ENCODE measurements at places on chromosomes 2 and 18.

DNA sequence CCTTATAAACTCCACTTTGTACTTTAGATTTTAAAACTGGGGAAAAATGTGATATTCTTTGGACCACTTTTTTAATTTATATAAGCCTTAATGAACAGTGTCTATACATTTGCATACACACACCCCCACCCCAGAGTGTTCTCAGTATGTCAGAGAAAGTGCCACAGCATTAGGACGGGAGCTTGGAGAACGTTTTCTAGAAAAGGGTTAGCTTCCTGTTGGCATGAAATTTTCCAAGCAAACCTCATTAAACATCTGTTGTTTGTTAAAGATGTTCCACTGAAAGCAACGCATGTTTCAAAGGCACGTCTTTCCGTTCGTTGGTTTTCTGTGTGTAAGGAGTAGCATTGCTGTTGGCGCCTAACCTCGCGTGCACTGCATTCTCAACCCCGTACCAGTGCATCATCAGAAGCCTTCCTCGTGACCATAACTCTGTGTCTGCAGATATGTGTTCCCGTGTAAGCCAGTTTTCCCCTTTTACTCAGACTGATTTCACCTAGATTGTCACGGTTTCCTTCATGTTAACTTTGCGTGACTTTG is 228.5 kb downstream of the ALPK2 start:
- DNase-seq = no peak

- DNase-seq = no peak
Observed at GRCh38 chr2:160694221-160694620, 200.6 kb upstream of the RBMS1 start.

DNA sequence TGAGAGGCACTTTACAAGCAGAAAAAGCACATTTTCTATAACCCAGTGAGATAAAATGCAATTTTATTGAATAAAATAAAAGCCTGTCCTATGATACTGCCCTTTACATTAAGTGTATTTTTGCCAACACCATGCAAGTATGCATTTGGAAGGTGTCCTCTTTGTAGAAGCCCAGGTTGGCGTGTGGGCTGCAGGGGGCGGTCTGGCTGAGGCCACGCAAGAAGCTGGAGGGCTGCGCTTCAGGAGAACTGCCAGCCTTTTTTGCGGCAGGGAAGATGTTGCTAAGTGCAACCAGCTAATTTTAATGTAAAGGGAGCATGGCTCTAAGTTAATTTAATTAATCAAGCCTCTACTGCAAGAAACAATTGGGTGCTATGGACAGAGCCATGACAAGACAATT is 562.8 kb upstream of the SALL3 start:
- DNase-seq = no peak

DNA sequence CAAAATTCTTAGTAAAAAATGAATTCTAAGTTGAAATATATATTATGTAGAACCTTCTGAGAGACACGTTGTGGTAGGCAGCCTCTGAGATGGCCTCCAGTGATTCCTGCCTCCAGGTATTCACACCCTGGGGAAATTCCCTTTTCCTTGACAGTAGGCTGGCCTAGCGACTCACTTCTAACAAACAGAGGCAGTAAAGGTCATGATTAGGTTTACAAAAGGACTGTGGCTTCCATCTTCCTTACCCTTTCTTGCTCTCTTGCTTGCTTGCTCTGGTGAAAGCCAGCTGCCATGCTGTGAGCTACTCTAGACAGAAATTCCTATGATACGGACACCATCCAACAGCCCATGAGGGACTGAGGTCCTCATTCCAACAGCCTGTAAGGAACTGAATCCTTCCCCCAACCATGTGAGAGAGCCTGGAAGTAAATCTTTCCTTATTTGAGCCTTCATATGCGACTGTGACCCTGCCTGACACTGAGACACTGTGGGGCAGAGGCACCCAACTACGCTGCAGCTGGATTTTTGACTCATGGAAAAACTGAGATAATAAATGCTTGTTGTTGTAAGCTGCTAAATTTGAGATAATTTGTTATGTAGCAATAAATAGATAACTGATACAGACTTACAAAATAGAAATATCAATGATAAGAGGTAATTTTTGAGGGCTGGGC is 32.7 kb upstream of the SERTAD2 start:
- DNase-seq = no peak

DNA sequence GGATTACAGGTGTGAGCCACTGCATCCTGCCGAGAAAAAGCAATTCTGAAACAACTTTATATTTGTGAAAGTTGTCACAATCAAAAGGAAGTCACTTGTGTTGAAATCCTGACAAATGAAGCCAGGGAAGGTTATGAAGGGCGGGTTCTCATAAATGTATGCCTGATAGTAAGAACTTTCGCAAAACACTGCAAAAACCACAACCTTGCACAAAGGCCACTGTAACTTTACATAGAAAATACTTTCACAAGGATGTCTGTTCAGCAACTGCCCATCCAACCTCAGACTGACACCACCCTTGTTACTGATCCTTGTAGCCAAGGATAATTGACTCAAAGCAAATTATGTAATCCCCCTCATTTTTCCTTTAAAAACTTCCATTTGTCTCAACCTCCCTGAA is 90.6 kb downstream of the SLC4A3 start:
- peak; percentile 91 for DNase-seq

GRCh38 chr18:56907771-56908170 is 239.1 kb upstream of the BOD1L2 start:
- no peak for DNase-seq

DNA sequence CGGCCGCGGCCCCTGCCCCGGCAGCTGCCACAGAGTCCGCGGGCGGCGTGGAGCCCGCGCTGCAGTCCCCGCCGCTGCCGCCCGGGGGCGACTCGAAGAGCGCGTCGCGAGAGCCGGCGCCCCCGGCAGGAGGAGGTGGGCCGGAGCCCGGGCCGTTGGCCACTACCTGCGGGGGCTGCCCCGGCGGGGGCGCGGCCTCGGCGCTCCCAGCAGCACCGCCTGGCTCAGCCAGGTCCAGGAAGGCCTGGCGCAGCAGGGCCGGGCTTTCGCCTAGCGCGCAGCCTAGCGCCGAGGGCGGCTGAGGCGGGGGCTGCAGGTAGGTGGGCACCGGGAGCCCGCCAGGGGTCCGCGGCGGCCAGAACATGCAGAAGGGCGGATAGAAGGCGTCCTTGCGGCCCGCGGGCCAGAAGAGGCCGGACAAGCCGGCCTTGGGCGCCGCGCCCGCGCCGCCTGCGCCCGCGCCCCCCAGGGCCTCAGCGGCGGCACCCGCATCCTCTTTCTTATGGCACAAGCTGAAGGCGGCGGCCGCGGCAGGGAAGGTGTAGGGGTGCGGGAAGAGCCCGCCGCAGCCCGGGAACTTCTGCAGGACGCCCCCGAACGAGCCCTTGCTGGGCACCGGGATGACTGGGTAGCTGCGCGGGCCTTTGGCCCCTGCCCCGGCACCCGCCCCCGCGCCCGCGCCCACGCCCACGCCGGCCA is 3.9 kb downstream of the SKOR2 start:
- no peak for DNase-seq

- DNase-seq = no peak
Observed at GRCh38 chr2:221461901-221462300, 110.2 kb downstream of the EPHA4 start.

DNA sequence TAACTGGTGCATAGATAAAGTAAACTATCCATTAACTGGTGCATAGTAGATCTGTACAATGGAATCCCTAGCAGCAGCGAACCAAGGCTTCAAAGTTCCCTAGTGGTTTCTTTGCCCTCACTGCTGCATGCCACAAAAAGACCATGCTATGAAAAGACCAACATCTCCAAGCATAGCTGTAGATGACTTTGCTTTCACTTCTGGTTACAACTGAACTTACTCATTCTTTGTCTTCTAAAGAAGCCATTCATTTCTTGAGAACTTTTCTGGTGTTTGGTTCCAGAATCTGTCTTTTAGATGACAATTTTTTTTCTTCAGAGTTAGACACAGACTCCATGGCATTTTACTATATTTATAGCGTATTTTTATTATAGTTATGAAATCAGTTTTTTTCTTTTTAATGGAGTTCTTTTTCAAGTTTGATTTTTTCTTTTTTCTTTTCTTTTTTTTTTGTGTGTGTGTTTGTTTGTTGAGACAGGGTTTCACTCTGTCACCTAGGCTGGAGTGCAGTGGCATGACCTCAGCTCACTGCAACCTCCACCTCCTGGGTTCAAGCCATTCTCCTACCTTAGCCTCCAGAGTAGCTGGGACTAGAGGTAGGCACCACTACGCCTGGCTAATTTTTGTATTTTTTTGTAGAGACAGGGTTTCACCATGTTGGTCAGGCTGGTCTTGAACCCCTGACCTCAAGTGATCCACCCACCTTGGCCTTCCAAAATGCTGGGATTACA is 63.6 kb downstream of the SLC35F5 start:
- peak; percentile 66 for DNase-seq

GRCh38 chr2:113228351-113228750 is 50.4 kb downstream of the PAX8 start:
- no peak for DNase-seq

GRCh38 chr18:53567929-53568574 is 656.4 kb downstream of the MBD2 start:
- peak; percentile 38 for DNase-seq

DNA sequence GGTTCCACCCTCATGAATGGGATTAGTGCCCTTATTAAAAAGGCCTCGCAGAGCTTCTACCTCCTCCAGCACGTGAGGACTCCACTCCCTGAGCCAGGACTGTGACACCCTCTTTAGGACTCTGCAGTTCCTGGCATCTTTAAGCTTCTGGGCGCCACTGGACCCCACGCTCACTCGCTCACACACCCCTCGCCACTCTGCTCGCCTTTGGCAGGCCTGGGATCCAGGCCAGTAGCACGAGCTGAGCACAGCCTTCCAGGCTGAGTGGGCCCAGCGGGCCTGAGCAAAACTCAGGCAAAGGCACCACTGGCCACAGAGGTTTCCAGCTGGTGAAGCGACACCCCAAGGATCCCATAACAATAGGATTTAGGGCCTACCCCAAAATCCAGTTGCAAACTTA is 107.9 kb upstream of the GPC1 start:
- no peak for DNase-seq

GRCh38 chr2:228377533-228377932 is 196.0 kb upstream of the SPHKAP start:
- no peak for DNase-seq

- no peak for DNase-seq
Observed at GRCh38 chr2:150378686-150379085, 108.8 kb downstream of the RND3 start.

GRCh38 chr2:208879666-208880065 is 473.1 kb downstream of the PTH2R start:
- no peak for DNase-seq

GRCh38 chr2:191202209-191202721 is 42.9 kb upstream of the MYO1B start:
- peak; percentile 7 for DNase-seq

DNA sequence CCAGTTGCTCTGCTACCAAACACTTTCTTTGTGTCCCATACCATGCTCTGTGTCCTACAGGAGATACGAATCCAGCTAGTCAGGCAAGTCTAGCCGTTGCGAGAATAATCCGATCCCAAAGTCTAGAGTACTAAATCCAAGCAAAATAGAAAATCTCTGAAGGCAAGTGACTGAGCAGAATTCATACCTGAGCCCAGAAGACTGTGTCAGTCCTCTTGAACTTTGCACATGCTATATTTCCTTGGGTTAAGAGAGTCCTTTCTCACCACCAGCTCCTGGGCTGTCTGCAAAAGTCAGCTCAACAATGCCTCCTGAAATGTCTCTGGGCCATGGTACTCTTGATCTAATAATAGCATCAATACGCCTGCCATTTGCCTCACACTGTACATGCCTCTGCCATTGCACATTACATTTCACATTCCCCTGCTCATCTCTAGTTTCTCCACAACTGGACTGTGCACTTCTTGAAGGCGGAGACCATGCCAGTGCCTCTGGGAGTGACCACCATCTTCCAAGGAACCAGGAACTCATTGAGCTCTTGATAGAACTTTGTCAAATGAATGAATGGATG is 265.8 kb upstream of the ID2 start:
- DNase-seq = no peak

DNA sequence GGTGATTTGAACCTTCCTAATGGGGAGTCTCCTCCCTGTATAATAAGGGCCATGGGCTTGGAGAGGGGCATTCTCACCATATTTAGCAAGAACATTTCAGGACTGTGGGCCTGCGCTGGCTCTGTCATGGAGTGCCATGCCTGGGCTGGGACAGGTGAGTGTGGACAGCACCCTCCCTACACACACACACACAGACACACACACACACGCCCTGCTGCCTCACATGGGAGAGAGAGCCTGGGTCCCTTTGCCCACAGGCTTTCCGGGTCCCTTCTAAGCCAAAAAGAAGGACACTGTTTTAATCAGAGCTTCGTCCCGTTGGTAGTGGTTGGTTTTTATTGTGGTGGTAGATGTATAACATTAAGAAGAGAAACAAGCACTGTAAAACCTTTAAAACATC is 31.4 kb upstream of the TMEM87B start:
- DNase-seq = no peak

GRCh38 chr2:74414881-74415761 is 6.3 kb downstream of the C2orf81 start:
- DNase-seq = no peak

DNA sequence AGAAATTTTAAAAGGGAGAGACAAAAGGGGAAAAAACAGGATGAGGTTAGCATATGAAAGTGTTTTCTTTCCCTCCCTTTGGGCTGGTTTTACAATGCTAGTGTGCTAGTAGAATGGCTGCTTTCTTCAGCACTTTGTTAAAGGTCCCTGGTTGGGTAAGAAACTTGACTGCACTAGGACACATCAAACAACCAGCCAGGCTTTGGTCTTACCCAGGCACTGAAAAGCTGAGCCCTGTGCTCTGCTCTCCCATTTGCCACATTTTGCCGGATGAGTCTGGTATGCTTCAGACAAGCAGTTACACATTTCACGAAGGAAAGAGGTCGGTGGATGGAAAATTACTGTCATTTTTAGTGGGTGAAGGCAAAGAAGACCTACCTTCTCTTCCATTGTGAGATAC is 242.0 kb downstream of the DPP10 start:
- no peak for DNase-seq

DNA sequence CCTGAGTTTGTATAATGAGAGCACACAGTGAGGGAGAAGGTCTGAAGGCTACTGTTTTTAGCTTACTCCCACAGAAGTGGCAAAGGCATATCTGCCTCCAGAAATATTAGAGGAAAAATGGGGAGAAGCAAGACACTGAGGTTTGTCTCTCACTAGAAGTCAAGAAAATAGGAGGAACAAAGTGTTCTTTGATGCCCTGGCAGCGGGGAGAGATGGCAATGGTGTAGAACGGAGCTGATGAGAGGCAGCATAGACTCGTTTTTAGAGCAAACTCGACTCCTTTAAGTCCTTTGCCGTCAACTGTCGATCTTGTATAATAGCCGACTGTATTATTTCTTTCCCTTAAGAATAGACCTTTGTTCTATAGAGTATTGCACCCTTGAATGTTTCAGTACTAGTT is 73.8 kb downstream of the ANKRD44 start:
- no peak for DNase-seq

DNA sequence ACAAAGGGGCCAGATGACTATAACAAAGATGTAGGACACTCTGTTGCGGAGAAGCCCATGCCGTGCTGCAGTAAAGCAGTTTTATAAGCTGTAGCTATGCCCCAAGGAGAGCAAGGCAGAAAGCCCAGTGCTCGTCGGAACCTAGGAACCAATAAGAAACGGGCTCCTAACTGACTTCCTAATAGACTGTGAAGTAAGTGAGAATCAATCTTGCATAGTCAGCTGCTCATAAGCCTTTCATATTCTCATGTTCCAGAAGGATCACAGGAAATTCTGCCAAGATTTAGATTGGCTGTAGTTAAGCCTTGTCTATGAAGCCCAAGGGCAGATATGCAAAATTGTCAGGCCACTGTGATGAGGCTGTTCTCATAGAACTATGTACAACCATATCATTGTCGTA is 98.4 kb downstream of the RTTN start:
- DNase-seq = no peak

All from NB4 (cell line).